ENCODE measurements at places on chromosomes 2 and 18.

GRCh38 chr2:117794668-117795067 is 19.8 kb upstream of the DDX18 start:
- no peak for DNase-seq

DNA sequence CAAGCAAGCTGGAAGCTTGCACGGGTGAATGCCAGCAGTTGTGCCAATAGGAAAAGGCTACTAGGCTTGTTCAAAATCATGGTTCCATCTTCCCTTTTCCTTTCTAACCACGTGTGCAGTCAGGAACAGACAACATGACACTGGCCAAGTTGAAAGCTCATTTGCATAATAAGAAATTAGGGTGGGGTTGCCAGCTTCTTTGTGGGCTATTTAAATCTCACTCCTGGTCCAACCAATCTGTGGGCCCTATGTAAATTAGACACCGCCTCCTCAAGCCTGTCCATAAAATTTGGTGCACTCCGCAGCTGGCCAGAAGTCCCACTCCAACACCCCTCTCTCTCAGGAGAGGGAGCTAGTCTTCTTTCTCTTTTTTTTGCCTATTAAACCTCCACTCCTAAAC is 1948.4 kb upstream of the PIK3C3 start:
- no peak for DNase-seq

- no peak for DNase-seq
Observed at GRCh38 chr2:21401022-21401698, 277.4 kb downstream of the TDRD15 start.

DNA sequence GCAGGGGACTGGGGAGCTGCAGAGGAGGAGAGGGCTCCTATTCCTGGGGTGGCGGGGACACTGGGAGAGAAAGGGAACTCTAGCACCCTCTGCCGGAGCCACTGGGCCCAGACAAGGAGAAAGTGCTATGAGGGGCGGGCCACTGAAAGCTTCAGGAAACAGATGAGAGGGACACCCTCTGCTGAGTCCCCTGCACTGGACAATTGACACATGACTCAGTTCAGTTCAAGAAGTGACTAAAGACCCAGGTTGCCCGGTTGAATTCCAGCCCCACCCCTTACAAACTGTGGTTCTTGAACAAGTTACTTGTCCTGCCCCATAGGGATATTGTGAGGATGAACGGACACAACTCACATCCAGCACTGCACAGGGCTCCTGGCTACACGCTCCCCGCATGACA is 5.0 kb downstream of the RUFY4 start:
- no peak for DNase-seq

GRCh38 chr18:41745166-41746049 is 209.6 kb upstream of the PIK3C3 start:
- no peak for DNase-seq

DNA sequence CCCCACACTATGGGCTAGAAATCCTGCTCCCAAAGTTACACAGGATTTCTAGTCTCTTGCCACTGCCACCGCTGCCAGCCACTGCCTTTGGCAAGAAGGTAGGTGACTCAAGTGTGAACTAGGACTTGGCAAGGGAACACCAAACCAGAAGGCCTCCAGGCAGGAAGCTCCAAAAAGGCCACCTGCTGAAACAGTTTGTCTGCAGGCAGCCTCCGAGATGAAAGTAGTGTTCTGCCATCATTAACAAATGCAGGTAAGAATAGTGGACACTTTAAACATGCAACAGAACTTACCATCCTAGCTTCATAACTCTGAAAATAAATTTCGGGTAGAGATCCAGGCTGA is 3.9 kb downstream of the ANKRD44 start:
- DNase-seq = no peak

DNA sequence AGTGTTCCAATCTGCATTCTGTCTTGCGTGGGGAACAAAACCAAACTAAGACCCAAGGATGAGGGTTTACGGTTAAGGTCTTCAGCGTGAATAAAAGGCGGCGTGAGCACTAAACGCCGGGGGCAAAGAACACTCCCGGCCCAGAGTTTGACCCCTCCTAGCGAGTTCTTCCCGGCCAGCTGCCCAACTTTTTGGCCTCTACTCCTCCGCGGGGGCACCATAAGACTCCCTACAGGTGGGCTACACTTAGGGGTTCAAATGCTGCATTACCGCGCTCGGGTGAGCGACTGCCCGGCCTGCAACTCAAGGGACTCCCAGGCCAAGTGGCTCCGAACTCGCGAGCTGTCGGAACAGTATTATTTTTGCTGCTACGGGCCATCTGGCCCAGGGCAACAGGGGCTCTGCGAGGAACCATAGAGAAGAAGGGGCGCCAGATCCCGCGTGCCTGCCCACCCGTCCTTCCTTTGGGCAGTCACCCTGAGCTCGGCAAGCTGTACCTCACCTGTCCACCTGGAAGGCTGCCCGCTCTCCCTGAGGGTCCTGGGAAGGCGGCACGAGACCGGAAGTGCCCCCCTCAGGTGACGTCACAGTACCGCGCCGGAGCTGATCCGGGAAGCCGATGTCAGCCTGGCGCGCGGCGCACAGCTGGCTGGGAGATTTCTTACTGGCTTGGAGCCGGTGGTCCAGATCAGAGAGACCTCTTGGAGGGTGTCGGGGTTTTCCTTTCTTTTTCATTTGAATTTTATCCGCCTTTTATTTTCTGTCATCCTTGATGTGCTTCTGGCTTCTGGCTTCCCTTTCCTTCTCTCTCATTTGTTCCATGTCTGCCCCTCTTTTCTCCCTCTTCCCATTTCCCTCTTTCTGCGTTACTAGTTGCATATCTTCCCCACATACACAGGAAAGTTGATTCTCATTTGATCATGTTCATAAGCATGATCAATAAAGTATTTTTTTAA is at the start of gene LDAH:
Gene LDAH (minus strand): TSS at position 567 of the 956 bp plus-strand sequence. CDS start 21,638 bp downstream, outside the sequence.
- DNase-seq = peak; percentile 74

- DNase-seq = no peak
Observed at GRCh38 chr2:126966601-126967000, 67.9 kb downstream of the TEX51 start.

GRCh38 chr18:62437235-62438017 is 85.4 kb upstream of the ZCCHC2 start:
- DNase-seq = no peak

- DNase-seq = no peak
Observed at GRCh38 chr2:119650206-119650605, 28.8 kb upstream of the TMEM177 start.

DNA sequence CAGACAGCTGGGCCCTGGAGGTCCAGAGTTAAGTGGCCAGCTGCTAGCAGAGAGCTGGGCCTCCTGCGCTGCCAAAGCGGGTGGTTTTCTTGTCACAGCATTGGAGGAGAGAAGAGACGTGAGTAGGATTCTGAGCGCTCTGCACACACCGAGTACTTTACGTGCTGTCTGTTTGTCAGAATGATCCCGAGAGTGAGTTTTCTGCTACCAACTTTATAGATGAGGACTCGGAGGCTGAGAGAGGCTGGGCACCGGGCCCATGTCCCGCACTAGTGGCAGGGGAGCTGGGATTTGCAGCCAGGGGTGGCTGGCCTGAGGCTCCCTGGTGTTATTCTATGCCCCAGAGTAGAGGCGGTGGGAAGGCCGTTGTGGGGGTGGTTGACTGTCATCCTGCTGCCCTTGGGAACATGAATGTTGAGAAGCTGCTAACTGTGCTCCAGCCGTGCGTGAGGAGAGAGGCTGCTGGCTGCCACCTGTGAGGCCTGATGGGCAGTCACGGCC is 36.3 kb upstream of the MBP start:
- DNase-seq = no peak

DNA sequence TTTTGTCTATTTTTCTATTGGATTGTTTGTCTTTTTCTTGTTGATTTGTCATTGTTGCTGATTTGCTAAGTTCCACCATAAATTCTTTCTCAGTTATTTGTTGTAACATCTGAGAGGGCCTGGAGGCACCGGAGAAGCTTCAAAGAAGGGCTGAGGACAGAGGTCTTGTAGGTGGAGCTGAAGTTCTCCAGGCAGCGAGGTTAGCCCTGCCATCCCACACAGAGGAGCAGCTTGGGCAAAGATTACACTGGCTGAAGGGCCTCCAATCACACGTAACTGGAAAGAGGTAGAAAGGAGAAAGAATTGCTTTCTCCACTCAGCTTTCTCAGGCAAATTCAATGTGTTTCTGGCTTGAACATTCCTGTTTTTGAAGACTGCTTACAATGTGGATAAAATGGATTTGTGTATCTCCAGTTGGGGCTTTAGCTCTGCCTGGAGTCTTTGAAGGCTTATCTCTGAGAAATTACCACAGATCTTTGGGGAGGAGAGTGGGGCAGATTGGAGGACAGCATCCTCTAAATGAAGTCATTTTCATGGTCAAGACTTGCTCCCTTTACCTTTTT is 21.1 kb upstream of the EMILIN2 start:
- DNase-seq = no peak

DNA sequence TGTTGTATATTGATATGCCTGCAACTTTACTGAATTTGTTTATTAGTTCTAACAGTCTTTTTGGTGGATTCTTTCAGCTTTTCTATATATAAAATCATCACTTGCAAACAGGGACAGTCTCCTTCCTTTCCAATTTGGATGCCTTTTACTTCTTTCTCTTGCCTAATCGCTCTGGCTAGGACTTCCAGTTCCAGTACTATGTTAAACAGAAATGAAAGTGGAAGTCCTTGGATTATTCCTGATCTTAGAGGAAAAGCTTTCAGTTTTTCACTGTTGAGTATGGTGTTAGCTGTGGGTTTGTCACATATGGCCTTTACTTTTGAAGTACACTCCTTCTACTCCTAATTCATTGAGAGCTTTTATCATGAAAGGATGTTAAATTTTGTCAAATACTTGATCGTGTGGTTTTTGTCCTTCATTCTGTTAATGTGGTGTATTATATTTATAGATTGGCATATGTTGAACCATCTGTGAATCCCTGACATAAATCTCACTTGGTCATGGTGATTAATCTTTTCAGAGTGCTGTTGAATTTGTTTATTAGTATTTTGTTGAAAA is 52.9 kb downstream of the REL start:
- DNase-seq = no peak

DNA sequence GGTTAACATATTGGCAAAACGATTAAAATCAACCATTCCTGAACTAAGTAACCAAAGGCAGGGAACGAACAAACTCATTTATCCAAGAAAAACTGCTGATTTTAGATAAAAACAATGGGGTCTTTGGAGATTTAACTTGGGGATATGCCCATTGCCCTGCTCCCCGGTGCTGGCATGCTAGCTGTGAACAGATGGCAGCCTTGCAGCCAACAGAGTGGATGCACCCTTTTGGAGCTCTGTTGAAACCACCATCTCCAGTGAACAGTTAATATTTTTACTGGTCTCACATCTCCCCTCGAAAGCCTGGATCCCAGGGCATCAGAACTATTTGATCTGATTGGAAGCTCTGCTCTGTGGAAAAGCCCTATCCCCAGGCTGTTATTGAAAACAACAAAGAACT is 303.1 kb downstream of the TGIF1 start:
- no peak for DNase-seq

DNA sequence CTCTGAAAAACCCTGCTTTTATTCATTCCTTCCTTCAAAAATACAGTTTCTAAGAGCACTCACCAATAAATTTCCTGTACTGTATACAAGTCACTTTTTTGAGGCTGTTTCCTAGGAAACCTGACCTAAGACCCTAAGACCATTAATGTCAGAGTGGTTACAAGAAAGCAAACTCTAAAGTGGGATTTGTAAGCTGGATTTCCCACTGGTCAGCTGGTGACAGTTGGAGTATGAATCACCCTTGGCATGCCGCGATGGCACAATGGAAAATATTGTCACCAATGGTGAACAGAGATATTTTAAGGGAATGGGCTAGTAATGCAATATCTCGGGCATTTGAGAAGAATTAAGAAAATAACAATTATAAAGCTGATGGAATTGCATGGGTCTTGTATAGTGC is 101.9 kb downstream of the COL3A1 start:
- no peak for DNase-seq

DNA sequence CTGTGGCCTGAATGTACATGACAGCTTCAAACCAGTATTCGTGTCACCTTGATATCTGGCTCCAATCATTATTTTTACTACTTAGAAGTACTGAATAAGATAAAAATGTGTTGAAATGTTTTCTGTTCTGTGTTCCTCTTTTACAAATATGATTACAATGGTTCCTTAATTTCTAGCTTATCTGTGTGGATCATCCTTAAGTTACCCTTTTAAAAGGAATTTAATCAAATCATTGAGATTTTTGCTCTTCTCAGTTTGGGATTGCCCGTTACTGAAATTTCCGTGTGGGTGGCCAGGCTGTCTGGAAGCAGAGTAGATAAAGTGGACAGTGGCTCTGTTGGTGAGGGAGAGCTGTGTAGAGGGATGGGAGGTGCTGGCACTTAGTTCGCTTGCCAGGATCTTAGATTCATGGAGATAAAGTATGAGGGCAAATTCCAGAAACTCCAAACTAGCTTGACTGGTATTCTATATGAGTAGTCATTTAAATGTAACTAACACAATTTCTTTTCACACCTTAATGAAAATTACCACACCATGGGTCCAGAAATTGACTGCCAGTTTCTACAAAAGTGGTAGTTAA is 27.4 kb upstream of the SAG start:
- DNase-seq = no peak

- no peak for DNase-seq
Observed at GRCh38 chr2:83596592-83597282, 862.3 kb downstream of the SUCLG1 start.

- DNase-seq = no peak
Observed at GRCh38 chr2:188897096-188897495, 77.1 kb upstream of the COL3A1 start.

- DNase-seq = no peak
Observed at GRCh38 chr2:31075431-31075830, 62.8 kb downstream of the GALNT14 start.

Data from activated naive CD8-positive, alpha-beta T cell treated with anti-CD3 and anti-CD28 coated beads, Interleukin-2, amount 50 U/mL, for 16 hours (primary cell).